ENCODE measurements at places on chromosomes 6 and 20. TPM values are rescaled to one million over a fixed set of nuclear protein-coding genes. Genes with fewer than 3 reads are reported as not detected.

FAM83C gene
- total RNA-seq: not detected

RAET1L gene
- not detected for total RNA-seq

ABT1 gene
- total RNA-seq: 14.4 TPM

GINS1 gene
- total RNA-seq: 0.55 TPM

CCN6 gene
- not detected for total RNA-seq

OR2B6 gene
- total RNA-seq: not detected

RAD21L1 gene
- total RNA-seq: not detected

ATP9A gene
- total RNA-seq: 32.1 TPM

THBS2 gene
- 23.7 TPM for total RNA-seq

SPATS1 gene
- total RNA-seq: not detected

MUC22 gene
- total RNA-seq: not detected

CTCFL gene
- not detected for total RNA-seq

MCHR2 gene
- total RNA-seq: not detected

LCA5 gene
- total RNA-seq: 5.4 TPM

FOXF2 gene
- total RNA-seq: 15.7 TPM

DNMT3B gene
- 0.84 TPM for total RNA-seq

TP53TG5 gene
- not detected for total RNA-seq

RAB32 gene
- 36.8 TPM for total RNA-seq

CCDC167 gene
- 12.9 TPM for total RNA-seq

LY6G6D gene
- total RNA-seq: not detected

RIPPLY2 gene
- total RNA-seq: not detected

SAYSD1 gene
- 15.2 TPM for total RNA-seq

SOBP gene
- 6.8 TPM for total RNA-seq

BTBD3 gene
- total RNA-seq: 31.1 TPM

HTR1B gene
- total RNA-seq: 0.84 TPM

Data from upper lobe of right lung (tissue), 1 donor.